ENCODE measurements at places on chromosomes 11 and 22.

- DNase-seq: no peak
Observed at GRCh38 chr22:44811141-44811540, 58.8 kb downstream of the ARHGAP8 start.

- DNase-seq: no peak
Observed at GRCh38 chr11:10438458-10438857, 16.6 kb upstream of the AMPD3 start.

DNA sequence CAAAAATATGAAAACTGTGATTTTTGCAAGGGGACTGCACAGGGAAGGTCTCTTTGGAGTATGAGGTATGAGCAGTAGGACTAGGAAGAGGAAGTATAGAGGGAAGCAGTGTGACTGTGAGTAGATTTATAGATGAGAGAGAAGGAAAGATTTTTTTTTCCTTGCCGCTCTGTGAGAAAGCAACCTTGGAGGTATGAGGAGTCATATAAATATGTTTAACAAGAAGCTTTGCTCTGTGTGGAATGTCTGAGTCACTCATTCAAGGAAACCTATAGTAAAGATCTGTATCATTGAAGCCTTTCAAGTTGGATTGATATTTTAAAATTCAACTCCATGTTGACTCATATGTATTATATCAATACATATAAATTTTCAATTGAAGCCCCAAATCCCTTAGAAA, 26.2 kb downstream of the DNHD1 start:
- no peak for DNase-seq

DNA sequence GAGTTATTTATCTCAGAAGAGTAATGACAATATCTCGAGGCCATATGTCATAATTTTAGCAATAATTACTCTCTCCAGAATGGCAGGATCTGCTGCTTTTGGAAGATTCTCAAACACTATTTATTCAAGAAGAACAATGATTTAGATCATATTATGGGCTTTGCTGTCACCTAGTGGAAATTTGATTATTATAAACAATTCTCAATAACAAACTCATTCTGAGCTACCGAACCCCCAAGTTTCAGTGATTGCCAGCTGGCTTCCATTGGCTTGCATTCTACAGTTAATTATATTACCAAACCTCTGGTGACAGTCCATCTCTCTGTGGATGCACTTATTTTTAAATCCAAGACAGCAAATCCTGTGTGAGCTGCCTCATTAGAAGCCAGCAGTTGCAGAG, 27.9 kb upstream of the SLC36A4 start:
- DNase-seq: peak; percentile 23

GRCh38 chr11:69231466-69232018, 62.4 kb upstream of the MYEOV start:
- DNase-seq: no peak

GRCh38 chr11:57072640-57073039, 83.9 kb downstream of the OR5AK2 start:
- DNase-seq: peak; percentile 86

DNA sequence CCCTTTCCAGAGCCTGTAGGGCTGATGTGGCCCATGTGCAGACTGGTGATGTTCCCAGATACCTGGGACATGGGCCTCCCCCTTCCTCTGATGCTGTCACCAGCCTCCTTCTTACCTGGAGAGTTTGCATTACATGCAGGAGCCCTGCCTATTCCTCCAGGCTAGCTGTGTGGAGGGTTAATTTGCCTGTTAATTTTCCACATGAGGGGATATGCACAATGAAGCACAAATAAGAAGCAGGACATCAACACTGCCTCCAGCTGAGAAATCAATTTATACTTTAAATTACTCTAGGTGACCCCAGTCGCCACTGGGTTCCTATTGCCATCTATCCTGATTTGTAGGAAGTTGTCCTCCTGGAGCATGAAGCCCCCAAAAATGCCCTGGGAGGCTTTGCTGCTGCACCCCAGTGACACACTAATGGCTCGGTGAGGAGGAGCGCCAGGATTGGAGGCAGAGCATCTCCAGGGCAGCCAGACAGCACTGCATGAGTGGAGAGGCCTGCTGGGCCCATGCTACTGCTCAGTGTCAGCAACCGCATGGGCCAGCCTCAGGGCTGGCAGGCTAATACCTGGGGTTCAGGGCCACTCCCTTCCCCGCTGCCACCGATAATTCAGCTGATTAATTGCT, 101.6 kb upstream of the USP47 start:
- DNase-seq: no peak

DNA sequence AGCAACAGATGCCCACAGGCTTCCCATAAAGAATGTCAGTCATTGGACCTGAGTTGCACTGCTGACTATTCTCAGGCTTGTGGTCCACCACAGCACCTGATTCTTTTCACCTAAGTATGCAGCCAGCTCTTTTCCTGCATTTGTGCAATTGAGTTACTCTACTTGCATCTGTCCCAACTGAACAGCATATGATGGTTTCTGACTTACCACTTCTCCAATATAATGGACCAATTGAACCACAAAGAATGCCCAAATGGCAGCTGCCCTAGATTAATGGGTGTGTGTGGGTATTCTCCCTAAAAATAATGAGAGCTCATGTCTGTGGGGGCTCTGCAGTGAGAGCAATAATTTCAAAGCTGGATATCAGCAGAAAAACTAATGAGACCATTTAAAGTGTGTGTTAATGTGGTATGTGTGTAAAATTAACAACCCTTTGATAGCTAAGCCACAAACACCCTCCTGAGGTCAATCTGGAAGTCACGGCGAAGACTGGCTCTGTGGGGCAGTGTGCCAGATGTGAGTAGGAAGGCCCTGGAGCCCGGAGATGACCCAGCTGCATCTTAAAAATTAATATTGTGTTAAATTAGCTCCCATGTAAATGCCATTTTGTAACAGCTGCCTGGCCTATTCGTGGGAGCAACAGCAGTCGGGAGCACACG, 43.8 kb downstream of the SC5D start:
- no peak for DNase-seq

DNA sequence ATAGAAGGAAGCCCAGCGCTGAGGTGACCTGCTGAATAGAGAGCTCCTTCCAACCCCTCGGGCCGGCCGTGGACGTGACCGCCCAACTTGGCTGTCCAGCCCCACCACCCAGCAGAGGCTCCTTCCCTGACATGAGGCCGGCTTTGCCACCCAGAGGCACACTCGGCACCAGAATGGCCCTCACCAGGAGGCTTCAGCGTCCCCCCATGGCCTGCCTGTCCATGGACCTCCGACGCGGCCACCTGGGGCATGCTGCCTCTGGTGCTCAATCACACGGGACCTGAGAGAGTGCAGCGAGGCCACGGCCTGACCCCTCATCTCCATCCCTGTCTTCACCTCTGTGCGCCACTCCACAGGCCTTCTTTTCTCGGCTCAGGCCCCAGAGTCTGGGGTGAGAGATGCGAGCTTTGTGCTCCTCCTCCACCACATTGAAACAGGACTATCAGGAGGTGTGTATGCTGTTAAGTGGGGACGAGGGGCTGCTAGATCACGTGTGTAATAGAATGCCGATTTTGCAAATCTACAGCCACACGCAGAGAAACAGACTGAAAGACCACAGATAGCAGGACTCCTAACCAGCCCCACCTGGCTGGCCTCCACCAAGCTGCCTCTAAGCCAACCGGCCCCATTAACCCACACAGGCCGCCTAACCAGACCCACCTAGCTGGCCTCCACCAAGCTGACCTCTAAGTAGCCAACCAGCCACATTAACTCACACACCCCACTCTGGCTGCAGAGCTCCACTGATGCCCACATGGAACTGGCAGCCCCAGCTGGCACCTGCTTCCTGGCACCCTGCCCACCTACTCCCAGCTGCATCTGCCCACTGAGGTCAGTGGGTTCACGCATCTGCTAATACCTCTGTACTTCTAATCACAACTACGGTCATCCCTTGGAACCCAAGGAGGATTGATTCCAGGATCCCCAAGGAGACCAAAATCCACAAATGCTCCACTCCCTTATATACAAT, 20.7 kb downstream of the LINC01488 start:
- no peak for DNase-seq

GRCh38 chr22:29319072-29319471, 3.6 kb upstream of the RASL10A start:
- no peak for DNase-seq

DNA sequence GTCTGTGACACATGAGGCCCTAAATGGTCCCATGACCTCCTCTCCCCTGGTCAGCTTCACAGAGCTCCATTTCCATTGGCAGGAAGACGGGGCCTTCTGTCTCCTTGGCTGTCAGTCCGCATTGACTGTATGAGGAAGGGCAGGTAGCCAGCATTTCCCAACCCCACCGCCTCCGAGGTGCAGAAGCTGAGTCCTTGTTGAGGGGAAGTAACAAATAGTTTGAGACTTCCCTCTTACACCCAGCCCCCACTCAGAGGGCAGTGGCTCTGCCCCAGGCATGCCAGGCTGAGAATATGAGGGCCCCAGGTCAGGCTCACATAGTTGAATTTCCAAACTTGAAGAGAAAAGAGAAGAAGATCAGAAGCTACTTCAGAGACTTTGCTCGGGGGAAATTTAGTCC, 611.1 kb downstream of the BRD1 start:
- DNase-seq: no peak

DNA sequence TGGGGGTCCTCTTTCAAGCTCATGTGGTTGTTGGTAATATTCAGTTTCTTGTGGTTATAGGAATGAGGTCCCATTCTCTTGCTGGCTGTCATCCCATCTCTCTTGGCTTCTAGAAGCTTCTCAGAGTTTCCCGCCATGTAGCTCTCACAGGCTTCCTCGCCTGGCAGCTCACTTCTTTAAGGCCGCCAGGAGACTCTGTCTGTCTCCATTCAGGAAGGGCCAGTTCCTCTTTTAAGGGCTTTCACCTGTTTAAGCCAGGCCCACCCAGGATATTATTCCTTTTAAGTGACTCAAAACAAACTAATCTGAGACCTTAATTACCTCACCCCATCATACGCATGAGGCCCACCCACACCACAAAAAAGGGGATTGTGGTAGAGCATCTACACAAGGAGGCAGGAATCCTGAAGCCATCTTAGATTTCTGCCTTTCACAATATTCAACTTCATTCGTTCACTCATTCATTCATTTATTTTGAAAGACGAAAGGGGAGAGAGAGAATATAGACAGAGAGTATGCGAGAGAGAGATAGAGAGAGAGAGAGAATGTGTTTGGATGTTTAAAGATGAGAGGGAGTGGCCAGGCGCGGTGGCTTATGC, 42.3 kb upstream of the NECTIN1 start:
- no peak for DNase-seq

DNA sequence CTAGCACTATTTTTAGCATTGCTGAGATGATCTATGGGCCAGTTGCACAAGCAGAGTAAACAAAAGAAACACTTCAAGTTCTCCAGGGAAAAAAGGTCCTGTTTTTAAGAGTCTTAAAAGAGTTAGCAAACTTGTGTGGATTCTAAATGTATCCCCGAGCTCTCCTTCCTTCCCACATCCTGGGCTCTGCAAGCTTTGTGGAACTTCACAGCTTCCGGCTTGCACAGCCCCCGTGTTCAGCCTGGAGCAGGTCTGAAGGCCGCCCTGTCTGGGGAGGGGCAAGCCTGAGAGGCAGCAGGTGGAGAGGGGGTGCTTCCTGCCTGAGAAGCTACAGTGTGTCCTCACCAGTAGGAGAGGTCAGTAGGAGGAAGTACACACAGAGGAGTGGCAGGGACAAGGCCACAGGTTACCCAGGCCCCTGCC, 35.1 kb upstream of the SUSD2 start:
- peak; percentile 58 for DNase-seq

DNA sequence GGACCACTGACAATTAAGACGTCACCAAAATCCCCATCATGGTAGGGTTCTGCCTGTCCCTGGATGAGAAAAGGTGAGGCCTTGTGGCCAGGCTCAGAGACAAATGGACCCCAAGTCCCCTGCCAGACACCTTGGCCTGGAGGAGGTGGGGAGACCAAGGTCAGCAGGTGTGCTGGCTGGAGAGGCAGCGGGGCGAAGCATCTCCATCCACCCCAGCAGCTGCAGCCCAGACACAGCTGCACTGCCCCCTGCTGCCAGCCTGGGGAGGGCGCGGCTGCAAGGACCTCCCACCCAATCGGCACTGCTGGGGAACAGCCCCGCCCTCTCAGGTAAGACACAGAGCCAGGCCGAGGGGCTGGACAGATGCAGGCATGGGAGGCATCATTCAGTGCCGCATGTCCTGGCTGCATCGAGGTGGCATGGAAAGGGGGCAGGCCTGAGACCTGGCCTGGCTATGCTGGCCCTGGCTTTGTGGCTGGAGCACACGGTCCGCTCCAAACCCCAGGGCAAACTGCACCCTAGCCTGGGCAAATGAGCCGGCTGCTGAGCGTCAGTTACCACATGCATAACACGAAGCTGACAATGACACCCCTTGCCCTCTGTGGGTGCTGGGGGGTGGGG, 12.2 kb upstream of the MFNG start:
- no peak for DNase-seq

- no peak for DNase-seq
Observed at GRCh38 chr11:72543849-72544542, 109.7 kb upstream of the CLPB start.

- no peak for DNase-seq
Observed at GRCh38 chr11:23252426-23252825, 392.2 kb upstream of the CCDC179 start.

DNA sequence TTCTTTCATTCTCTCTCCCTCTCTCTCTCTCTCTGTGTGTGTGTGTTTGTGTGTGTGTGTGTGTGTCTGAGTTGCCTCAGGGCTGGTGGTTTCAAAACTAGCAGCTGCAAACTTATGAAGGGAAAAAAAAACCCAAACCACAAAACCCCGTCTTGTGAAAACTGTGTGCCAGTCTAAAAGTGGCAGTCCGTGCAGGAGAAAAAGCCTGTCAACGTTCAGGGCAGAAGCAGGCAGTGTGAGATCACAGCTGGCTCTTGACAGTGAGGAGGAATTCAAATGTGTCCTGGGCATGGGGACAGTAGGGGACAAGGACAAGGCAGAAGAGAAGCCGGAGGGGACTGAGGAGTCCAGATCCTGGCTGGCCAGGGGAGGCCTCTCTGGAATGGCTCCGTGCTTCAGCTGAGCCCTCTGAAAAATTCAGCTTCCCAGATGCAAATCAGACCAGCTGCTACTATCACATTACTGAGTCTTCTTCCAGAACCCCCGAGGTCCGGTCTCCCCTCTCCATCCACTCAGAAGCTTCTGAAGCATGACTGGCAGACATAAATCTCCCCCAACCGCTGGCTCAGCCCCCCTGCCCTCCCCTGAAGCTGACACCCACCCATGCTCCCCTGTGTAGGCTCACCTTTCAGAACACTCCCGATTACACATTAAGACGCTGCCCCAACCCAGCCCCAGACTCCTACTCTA, 31.9 kb downstream of the FLI1 start:
- DNase-seq: peak; percentile 59

- no peak for DNase-seq
Observed at GRCh38 chr22:47574556-47574955, 812.1 kb downstream of the TBC1D22A start.

DNA sequence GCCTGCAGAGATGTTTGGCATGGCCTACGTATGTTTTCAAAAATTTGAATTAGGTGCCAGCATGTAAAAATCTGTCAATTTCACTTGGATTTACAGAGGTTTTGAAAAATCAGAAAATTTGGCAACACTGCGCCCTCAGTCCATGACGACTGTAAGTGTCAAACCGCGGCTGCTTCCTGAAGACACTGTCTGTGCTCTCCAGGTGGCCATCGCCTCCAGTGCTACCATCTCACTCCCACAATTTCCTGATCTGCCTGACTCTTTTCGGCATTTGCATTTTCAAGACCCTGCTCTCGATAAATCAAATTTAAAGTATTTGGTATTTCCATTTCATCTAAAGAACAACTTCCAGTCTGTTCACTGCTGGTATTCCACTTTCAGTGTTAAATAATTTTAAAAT, 34.6 kb downstream of the VSIG10L2 start:
- DNase-seq: no peak
